Stimulated activated CD8-positive, alpha-beta memory T cell treated with anti-CD3 and anti-CD28 coated beads, Interleukin-15, amount 100 ng/mL, for 48 hours (primary cell): ENCODE measurements at places on chromosomes 7 and 10.

DNA sequence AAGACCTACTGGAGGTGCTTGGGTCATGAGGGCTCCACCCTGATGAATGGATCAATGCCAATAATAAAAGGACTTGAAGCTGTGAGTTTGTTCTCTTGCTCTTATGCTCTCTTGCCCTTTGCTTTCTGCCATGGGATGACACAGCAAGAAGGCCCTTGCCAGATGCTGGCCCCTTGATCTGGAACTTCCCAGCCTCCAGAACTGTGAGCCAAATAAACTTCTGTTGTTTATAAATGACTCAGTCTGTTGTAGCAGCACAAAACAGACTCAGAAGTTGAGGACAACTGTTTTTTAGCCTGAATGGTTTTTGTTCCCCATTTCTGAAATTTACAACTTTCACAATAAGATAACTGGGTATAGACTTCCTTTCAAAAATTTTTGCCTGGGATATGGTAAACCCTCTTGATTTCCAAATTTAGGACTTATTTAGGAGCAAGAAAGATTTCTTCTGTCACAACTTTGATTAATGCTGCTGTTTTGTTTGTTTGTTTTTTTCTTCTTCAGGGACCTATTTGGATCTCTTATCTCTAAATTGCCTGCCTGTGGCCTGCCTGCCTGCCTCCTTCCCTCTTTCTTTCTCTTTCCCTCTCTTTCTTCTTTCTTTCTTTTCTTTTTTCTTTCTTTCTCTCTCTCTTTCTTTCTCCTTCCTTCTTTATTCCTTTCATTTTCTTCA is 12.1 kb downstream of the ENTPD1 start:
- DNase-seq, result no peak

- DNase-seq, result no peak
These were observed 246.5 kb upstream of the AOAH start for GRCh38 chr7:36970551-36971514.

DNA sequence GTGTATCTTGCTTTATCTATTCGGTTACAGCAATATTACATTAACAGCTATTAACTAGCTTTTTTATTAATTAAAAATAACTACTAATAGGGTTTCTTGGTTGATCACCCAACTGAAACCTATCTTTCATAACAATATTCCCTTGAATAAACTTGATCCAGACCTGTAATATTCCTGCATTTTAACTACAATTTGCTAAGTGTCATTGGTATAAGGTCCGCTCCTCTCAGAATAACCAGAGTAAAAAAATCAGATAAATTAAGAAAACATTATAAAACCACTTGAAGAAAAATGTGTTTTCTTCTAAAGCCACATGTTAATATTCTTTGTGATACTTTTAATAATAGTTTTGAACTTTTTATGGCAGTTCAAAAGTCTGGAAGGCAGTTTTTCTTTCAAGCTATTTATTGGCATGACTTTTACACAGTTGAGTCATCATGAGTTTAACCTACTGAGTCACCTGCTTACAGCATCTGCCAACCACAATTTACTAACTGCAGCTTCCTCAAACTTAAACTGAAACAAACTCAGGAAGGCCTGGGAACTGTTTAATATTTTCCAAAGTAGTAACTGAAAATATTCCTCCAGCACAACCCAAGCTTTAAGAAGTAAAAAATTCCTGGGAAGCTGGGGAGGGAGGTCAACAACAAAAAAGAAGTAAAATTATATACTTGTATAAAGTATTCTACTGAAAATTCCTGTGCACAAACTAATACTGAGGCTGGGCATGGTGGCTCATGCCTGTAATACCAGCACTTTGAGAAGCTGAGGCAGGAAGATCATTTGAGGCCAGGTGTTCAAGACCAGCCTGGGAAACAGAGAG is 103.2 kb downstream of the NRBF2 start:
- no peak for DNase-seq

GRCh38 chr7:143408252-143408685 is 387 bp downstream of the EPHA1 start:
- DNase-seq, result no peak

DNA sequence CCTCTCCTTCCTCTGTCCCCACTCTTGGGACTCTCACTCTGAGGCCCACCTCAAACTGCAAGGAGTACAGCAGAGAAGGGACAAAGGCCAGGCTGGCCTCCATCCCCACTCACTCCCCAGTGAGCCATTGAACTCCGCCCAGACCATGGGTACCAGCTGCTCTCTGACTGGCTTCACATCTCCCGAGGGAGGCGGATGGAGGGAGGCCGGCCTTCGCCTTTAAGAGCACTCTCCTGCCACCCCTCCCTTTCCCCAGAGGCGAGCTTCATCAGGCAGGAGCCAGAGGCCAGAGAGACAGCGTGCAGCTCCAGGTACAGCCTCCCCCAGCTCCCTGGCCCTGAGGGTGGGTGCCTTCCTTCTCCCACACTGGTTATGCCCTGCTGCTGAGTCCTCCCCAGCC is 1.8 kb upstream of the LDB3 start:
- no peak for DNase-seq

DNA sequence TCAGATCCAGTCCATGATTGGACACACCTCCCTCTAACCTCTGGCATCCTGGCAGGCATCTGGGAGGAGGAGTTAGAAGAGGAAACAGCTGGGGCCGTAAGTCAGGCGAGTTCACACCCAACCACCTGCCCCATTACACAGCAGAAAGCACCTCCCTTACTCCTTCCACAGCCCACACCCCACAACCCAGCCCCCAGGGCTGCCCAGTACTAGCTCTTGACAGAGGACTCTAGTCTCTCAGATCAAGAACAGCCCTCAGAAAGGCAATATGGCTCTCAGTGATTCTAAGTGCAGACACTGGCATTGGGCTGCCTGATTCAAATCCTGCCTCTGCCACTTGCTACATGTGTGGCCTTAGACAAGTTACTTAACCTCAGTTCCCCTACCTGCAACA is 34.1 kb downstream of the KCNMA1 start:
- DNase-seq, result no peak

DNA sequence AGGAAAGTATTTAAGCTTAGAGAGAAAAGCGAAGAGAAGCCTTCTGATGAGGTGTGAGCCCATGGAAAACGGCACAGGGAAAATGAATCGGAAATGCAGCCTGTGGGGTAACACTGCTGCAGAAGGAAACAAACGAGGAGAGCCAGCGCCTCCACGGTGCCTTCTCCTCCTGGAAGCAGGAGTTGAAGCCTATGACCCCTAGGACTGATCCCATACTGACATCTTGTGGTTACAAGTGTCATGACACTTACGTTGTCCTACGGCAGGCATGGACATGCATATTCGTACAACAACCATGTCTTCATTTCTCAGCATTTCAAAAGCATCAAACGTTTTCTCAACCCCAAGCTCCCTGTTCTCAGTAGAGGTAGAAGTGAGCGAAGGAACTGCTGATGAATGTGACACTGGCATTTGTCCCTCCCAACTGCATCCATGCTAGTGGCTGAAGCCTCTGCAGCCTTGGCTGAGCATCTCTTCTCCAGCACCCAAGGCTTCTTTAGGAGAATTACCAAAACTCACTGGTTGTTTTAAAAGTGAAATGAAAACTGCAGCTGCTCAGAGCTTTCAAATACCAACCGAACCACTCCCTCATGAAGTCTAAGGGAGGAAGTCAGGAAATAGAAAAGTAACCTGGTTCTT is 160.2 kb downstream of the JAZF1 start:
- peak; percentile 12 for DNase-seq

GRCh38 chr10:61472090-61472674 is 19.0 kb upstream of the TMEM26 start:
- no peak for DNase-seq

- DNase-seq, result no peak
These were observed 358.6 kb downstream of the PTPRN2 start for GRCh38 chr7:158228986-158229385.

- no peak for DNase-seq
These were observed 4.6 kb downstream of the LFNG start for GRCh38 chr7:2523941-2524807.

- no peak for DNase-seq
These were observed 58.2 kb upstream of the DNAAF5 start for GRCh38 chr7:668139-668931.

DNA sequence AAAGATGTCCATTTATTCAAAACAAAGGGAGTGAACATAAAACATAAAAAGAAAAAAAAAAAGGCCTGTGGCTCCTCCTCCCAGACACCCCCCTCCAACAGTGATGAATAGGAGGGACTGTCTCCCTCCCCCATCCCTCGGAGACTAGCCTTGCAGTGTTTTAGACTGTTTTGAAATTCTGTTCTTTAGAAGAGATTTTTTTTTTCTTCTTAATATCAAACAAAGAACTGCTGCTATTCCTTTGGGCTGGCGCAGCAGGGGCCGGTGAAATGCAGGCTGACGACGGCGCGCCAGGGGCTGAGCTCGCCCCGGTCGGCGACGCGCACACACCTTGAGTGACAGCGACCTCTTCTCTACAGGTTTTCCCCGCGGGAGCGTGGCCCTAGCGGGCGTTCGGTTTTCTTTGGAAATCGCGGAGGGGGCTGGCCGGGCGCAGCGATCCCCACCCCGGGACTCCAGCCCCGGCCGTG is at the start of gene LANCL2:
Gene LANCL2, plus strand, starts transcription at position 133 of the 470 bp plus-strand sequence. CDS start 689 bp downstream, outside the sequence.
- peak; percentile 21 for DNase-seq

GRCh38 chr7:98216941-98217622 is 5.8 kb downstream of the BHLHA15 start:
- DNase-seq, result no peak

DNA sequence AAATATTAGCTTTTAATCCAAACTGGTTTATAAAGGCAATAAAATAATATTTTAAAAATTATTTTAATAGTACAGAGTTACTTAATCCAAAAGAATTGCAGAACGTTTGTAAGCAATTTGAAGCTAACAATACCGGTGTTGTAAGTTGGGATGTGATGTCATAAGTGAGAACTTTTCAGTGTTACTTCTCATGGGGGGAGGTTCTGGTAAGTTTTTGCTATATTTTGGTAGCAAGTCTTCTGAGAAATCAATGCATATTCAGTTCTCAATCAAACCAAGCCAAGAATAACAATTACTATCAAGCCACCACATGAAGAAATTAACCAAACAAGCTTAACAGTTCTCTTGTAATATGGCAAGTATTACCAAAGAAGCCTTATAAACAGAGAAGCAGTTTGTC is 147.1 kb upstream of the ASAH2 start:
- DNase-seq, result no peak

GRCh38 chr10:119373294-119374102 is 166.1 kb downstream of the GRK5 start:
- DNase-seq, result no peak

GRCh38 chr7:73966062-73966940 is 61.7 kb upstream of the ELN start:
- no peak for DNase-seq

DNA sequence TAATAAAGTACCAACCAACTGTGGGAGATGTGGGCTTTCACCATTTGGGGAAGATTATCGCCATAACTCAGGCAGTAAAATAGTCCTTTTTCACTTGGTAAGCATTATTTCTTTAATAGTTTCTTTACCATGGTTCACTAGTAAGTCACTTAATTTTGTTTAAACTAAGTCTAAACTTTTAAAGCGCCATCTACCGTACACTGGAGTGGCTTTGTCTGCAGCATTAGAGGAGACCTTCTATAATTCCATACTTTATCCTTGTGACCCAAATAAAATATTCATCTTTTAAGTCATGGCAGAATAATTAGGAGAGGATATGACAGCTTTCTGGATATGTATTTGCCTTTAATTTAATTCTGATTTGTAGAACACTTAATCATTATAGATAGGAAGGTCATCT is 468.0 kb downstream of the MAGI2 start:
- DNase-seq, result no peak

GRCh38 chr7:138564365-138564764 is 104.3 kb downstream of the TRIM24 start:
- DNase-seq, result no peak

GRCh38 chr10:114079421-114079820 is 35.8 kb downstream of the ADRB1 start:
- DNase-seq, result no peak

GRCh38 chr7:1073142-1073977 is 14.6 kb upstream of the GPER1 start:
- DNase-seq, result no peak

GRCh38 chr10:78757344-78757925 is 311.3 kb upstream of the ZMIZ1 start:
- DNase-seq, result no peak

DNA sequence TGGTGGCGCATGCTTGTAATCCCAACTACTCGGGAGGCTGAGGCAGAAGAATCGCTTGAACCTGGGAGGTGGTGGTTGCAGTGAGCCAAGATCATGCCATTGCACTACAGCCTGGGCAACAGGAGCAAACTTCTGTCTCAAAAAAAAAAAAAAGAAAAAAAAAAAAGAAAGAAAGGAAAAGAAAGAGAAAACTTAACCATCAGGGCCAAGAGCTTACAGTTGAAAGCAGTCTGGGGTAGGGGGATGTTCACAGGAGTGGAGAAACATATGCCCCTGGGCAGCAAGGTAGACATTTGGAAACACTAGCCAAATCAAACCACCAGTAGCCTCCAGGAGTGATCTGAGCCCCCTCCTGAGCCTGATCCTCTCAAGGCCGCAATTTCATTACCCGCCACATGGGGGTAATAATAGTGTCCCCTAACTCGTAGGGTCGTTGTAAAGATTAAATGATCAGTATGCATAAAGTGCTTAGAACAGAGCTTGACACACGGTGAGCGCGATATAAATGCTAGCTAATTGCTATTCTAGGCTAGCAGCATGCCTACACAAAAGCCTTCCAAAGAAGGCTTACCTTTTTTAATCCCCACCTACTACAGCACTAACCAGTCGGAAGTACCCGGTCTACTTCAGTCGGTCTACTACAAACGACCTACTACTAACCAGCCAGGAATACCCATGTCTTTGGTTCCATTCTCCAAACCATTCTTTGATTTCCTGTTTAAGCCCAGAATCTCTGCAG is 274.3 kb upstream of the NEBL start:
- DNase-seq, result no peak

GRCh38 chr7:139730746-139731612 is 46.8 kb downstream of the HIPK2 start:
- DNase-seq, result no peak

DNA sequence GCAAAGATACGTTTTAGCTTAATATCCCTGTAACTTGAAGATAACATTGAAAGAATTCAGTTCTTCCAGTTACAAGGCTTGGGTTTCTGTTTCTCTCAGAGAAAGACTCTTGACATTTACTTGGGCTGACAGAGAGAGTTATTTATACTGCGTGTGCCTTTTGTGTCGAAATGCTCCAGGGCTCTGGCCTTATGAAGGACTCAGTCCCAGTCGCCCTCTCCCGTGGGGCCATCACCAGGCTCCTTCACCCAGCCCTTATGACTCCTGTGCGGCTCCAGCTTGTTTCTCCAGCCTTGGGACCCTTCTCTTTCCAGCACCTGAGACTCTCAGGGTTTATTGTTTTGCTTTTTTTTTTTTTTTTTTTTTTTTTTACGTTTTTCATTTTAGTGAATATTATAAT is 242.3 kb upstream of the DKK1 start:
- no peak for DNase-seq

DNA sequence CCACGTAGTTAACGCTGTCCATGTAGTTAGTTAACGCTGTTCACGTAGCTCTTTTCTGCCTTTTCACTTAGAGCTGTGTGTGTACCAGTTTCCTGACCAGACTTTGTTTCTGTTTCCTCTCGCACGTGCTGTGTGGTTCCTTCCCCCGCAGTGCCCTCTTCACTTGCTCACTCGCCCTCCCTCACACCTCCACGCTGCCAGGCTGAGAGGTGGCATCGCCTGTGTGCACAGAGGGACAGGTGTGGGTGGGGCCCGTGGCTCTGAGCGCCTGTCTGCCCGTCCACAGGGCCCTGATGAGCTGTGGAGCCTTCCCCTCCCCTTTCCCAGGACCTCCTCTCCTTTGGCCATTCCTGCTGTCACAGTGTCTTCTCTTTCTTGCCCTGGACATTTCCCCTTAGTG is 30.6 kb downstream of the WDR37 start:
- no peak for DNase-seq
